ENCODE measurements at places on chromosomes 11 and 22.

DNA sequence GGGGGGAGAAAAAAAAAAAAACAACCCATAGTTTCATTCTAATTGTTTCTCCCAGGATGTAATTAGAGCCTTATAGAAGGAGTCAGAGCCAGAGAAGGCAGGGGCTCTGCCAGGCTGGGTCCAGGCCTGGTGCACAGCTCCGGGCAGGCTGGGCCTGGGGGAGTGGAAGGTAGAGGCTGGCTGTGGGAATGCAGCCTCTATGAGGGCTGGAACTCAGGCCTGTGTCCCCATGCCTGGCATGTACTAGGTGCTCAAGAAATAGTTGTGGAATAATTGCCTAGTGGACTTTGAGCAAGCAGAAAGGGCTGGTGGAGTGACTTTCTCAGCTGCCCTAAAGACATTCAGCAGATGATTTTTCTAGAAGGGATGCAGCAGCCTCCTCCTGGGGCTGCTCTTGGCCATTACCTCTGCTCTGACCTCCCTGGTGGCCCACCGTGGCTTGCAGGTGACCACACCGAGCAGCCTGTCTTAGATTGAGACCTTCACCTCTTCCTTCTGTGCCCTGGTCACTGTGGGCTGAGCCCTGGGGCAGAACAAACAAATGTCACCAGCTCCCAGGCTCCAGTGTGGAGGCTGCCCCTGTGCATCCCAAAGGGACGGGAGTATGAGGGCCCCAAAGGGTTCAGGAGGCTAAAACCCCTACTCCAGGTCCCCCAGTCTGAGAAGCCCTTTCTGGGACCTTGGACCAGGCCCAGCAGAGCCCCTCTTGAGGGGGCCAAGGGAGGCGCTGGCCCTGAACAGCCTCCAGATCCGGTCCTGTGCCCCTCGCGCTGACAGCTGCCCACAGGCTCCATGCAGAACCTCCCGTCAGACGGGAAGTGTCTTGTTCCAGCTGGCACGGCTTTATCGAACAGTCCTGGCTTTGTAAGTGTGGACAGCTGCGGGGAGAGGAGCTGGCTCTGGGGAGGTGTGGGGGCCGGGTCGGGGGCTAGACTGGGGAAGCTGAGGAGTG lies 18.8 kb downstream of the MYEOV start:
- DNase-seq = no peak

DNA sequence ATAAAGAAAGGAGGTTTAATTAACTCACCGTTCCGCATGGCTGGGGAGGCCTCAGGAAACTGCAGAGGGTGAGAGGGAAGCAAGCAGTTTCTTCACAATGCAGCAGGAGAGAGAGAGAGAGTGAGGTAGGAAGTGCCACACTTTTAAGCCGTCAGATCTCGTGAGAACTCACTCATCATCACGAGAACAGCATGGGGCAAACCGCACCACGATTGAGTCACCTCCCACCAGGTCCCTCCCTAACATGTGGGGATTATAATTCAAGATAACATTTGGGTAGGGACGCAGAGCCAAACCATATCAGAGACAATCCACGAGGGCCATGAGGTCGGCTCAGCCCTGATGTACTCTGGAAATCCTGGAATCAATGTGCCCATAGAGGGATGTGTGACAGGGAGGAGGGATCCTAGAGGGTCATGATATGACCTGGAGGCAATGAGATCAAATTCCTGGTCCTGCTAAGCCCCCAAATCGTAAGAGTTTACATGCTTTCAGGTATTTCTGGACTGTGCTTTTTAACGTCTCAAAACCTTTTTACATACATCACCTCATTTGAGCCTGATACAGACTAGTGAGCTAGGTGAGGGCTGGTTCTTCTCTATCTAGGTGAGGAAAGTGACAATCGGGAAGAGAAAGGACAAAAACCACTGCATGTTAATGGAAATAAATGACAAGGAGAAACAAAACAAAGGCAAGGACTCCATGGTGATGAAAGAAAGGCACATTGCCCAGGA lies 19.5 kb upstream of the RASSF10 start:
- DNase-seq = no peak

GRCh38 chr11:8477151-8477550 lies 116.9 kb downstream of the STK33 start:
- DNase-seq = no peak

GRCh38 chr11:129861702-129862522 lies 33.5 kb downstream of the NFRKB start:
- no peak for DNase-seq

- DNase-seq = peak; percentile 38
These were observed 17.0 kb upstream of the PSMA1 start for GRCh38 chr11:14537134-14537599.

- no peak for DNase-seq
These were observed 62.7 kb downstream of the CSNK2A3 start for GRCh38 chr11:11290354-11290753.

- DNase-seq = no peak
These were observed 293 bp downstream of the DUSP8 start for GRCh38 chr11:1571760-1572196.

DNA sequence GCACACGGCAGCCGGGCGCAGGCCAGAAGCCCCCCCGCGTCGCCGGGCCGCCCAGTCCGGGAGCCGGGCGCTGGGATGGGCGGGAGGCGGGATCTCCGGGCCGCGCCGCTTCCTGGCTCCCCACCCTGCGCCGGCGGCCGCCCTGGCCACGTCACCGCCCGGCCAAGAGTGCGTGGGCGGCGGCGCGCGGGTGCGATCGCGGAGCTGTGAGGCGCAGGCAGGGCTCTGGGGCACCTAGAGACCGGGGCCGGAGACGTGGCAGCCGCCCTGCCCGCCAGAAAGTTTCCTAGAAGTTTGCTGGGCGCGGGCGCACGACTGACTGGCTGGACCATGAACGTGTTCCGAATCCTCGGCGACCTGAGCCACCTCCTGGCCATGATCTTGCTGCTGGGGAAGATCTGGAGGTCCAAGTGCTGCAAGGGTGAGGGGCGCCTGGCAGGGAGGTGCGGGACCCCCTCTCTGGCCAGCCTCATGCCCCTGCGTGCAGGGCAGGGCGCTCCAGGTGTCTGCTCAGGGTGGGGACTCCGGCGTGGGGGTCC lies at the start of gene KDELR3:
TSS of gene KDELR3 (plus strand) at position 193 of the 539 bp plus-strand sequence. CDS start at position 331, 138 bp downstream.
- DNase-seq = peak; percentile 57

- DNase-seq = no peak
These were observed 57.0 kb downstream of the MYH9 start for GRCh38 chr22:36330655-36331305.

DNA sequence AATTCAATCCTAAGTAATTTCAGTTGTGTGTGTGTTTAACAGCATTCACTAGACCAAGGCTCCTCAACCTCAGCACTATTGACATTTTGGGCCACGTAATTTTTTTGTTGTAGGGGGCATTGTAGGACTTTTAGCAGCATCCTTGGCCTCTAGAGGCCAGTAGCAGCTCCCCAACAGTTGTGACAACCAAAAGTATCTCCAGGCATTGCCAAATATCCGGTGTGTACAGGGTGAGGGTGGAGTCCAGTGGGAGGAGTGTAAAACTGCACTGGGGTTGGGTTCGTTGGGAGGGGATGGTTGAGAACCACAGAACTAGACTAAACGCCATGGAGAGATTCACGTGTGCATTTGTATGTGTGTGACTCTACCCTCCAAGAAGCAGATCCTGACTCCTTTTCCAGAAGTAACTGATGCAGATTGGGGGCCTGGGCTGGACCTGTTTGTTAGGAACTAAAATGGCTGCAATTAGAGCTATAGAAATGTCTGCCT lies 5.9 kb upstream of the PHF21A start:
- DNase-seq = no peak

GRCh38 chr11:89500336-89500735 lies 9.2 kb upstream of the NOX4 start:
- DNase-seq = no peak

- no peak for DNase-seq
These were observed 326.5 kb downstream of the BUD13 start for GRCh38 chr11:116446048-116446941.

GRCh38 chr11:95531116-95531515 lies 258.5 kb downstream of the FAM76B start:
- no peak for DNase-seq

DNA sequence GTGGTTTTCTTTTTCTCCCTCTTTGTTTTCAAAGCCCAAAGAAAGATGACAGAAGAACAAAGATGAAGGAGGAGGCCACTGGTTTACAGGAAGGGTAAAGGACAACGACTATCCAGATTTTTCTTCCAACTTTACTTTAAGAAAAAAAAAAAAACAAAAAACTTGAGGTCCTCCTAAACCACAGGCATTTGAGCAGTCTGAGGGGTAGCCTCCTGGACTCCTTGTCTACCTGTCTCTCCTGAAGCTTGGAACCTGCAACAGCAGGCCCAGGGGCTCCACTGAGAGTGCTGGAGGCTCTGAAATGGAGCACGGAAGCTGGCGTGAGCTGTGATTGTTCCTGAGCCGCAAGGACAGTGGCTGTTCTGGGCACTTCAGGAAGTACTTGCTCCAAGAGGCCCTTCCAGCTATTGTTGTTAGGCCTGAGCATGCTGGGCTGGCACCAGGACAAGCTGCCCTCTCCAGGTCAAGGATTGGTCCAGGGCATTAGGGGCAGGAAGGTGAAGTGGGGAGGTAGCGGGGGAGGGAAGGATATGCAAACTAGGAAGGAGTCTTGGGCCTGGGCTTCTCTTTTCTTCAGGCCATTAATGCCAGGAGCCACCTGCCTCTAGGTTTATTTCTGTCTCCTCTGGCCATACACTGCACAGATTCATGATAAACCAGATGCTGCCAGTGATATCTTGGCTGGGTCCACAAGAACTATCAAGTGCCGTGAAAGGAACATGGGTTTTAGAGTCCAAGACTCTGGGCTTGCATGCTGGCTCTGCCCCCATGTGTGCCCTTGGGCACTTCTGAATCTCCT lies 147.3 kb downstream of the CCDC34 start:
- DNase-seq = no peak

Measured in activated CD4-positive, alpha-beta T cell treated with anti-CD3 and anti-CD28 coated beads for 24 hours (primary cell).